Sciatic nerve (tissue), 2 donors: ENCODE measurements at places on chromosomes 1 and 21.

- DNase-seq: no peak
These were observed 62.3 kb upstream of the MORC3 start for GRCh38 chr21:36257657-36258056.

DNA sequence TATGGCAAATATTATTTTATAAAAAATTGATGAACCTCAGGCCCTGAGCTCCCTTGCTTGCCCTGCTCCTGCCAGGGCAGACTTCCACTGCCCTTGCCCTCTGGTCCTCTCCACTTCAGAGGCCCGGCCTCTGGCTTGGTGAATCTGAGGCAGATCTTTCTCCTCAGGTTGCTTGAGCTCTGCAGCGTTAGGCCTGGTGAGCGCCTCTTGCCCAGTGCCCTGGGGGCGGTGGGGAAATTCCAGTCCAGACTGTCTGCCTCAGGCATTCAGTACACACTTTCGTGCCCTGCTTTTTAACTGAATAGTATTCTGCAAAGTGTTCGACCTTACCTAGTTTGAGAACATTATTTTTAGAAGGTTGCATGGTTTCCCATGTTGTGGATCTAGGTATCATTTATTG lies 98.2 kb downstream of the PCBP3 start:
- DNase-seq: no peak

GRCh38 chr1:57966340-57966739 lies 542.5 kb upstream of the DAB1 start:
- DNase-seq: no peak

GRCh38 chr1:38780133-38780532 lies 79.4 kb downstream of the RRAGC start:
- no peak for DNase-seq
